ENCODE measurements at places on chromosomes 16 and 17.

GRCh38 chr17:80441133-80441578 is 26.2 kb downstream of the ENDOV start:
- DNase-seq, result peak; percentile 82

DNA sequence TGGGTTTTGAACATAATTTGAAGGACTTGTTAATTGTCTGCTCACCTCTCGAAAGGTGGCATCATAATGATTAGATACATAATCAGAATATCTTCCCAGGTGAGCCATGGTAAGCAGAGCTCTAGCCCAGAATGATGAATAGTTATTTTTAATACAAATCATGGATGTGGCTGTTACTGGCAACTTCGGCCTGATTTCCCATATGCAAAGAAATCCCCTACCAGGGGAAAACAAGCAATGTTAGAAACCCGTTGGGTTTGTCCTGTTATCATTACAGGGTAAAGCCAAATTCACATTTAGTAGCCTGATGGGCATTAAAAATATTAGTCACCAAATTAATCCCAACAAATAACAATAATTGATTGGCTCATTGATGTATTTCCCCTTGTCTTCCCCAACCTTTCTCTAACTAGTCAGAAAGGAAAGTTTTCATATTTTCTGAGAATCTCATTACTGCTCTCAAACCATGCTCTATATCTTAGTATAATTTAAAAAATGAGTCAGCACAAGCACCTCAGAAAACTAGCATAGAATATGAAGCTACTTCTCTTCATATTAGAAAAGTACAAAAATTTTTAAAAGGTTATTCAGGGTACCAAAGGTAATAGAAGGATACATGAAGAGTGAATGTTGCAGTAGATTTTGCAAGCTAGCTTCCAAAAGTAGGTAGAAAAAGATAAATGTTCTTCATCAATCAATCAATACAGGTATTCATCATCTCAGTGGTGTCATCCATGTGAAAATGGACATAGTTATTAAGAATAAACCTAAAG is 5.0 kb downstream of the STAT5B start:
- no peak for DNase-seq

- peak; percentile 81 for DNase-seq
These were observed 15.9 kb downstream of the GRB7 start for GRCh38 chr17:39753514-39754160.

DNA sequence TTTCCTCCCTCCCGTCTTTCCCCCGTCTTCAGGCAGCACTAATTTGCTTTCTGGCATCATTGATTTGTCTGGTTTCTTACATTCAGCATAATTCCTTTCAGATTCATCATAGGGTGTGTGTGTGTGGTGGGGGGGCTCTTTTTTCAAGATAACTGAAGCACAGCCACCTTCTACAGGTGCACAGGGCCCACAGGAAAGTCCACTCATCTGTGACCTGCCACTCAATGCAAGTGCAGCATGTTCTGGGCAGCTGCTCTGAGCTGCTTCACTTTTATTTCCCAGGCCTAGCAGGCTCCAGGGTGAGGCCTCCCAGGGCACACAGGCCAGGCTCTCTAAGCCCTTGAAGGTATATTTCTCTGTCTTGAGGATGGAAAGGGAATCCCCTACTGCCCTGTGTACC is 35.2 kb upstream of the MYH10 start:
- DNase-seq, result no peak

GRCh38 chr17:19708431-19709175 is 7.8 kb downstream of the SLC47A2 start:
- no peak for DNase-seq

DNA sequence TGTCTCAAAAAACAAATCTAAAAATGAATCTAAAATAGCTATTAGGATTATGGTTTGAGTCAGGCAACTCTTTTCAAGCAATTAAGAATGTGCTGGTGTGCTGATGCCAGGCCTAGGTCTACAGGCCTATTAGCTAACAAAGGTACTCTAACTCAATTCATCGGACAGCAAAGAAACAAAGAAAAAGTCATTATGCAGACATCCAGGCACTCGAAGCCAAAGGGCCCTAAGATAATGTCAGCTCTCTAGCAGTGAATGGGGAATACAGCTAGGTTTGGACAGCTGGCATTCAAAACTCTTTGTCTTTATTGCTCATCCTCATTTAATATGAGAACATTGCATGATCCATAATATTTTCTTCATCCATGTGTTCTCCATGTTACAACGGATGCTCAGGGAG is 108.5 kb downstream of the TMEM114 start:
- DNase-seq, result no peak

GRCh38 chr16:84115919-84116719 is 623 bp downstream of the MBTPS1 start:
- no peak for DNase-seq

- no peak for DNase-seq
These were observed 1.6 kb downstream of the MSRB1 start for GRCh38 chr16:1941162-1942046.

- no peak for DNase-seq
These were observed 7.1 kb upstream of the PIEZO1 start for GRCh38 chr16:88792078-88792550.

DNA sequence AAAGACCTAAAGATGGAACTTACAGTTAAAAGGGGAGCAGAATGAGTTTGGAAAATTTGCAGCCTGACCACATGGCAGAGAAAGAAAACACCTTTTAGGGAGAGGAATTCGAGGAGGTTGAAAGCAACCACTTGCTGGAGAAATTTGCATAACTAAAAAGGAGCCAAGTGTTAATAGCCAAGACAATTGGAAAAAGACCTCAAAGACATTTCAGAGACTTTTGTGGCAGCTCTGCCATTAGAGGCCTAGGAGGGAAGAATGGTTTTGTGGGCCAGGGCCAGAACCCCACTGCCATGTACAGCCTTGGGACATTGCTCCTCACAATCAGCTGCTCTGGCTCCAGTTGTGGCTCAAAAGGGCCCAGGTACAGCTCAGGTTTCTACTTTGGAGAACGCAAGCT is 338.5 kb downstream of the UTP18 start:
- no peak for DNase-seq

DNA sequence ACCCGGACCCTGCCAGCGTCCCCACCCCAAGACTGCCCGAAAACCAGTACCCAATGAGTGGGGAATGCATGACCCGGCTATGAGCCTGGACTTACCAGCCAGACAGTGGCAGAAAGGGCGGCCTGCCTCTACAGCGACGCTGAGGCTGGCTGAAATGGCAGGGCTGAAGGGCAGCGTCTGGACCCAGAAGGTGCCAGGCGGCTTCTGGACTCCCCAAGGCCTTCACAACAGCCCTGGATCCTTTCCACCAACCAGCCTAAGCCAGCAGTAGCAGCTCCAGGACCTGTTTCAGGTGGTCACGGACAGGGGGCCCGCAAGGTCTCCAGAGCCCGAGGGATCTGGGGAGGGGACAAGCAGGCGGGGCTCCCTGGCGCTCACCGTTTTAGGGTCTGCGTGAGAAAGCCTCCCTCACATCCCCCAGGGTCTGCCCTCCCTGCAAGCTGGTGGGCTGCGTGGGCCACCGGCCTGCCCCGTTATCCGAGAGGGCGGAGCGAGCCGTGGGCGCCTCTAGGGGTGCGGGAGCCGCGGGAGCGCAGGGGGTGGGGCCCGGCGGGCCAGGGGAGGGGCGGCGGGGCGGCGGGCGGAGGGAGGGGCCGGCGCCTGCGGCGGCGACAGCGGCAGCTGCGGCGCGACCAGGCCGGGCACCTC is at the start of gene RIPOR1:
Gene RIPOR1, plus strand, starts transcription at position 608 of the 648 bp plus-strand sequence. CDS start 9,618 bp downstream, outside the sequence.
- DNase-seq, result peak; percentile 80

DNA sequence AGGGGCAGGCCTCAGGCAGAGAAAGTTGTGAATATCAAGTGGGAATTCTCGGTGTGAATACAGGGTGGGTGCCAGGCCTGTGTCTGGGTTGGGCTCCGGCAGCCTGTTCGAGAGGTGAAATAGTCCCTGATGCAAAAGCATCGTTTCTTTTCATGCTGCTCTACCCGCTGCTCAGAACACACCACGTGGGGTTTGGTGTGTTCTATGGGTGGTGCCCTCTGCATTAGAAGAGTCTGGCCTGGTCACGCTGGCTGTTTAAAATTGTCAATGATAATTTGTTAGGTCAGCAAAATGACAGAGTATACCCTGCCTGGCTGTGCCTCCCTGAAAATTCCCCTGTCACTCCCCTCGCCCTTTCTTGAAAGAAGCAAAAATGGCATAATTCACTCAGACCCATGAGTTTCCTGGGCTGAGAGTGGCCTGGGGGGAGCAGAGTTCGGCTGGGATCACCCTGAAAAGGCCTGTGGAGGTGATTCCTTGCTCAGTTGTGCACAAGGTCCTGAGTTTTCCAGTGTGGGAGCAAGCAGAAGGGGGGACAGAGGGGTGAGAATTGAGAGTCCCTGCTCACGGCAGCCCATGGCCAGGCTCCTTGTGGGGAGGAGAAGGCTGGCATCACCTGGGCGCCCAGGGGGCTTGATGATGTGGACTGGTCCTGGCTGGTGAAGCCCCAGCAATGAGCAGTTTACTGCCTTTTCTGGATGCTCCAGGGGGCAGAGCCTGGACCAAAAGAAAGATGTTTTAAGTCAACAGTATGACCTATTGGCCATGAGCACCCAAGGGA is 3.2 kb downstream of the CACNG5 start:
- no peak for DNase-seq

DNA sequence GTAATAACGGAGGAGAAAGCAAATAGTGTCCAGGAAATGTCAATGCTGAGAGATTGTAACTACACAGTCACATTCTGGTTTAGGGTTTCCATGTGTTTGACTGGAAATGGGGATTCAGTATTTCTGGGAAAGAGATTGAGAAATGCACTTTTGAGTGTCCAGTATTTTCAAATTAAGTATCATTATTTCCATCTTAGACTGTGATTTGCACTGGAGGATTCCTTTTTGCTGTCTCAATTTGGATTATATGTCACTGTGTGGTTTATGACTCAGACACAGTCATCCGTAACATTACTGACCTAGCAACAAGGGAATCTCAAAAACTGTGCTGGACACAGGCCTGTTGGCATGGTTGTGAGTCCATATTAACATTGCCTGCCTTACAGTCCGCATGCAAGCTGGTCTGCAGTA is 681.4 kb downstream of the CDH11 start:
- no peak for DNase-seq

DNA sequence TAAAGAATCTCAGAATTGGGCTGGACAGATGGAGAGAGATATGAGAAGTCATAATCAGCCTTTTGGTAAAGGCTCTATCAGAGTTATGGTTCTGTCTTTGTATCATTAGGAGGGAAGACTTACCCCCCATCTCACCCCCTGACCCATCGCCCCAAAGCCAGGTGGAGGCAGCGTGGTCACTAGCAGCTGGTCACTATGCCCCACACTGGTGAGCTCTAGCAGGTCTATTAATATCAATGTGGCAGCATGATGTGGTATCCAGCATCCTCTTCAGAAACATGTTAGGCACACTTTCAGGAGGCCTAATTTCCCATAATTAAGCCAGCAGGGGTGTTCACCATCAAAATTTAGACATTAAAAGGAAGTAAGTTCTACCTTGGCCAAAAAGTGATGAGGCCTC is 183.8 kb upstream of the COX10 start:
- DNase-seq, result no peak

GRCh38 chr17:75524970-75525805 is at the start of gene LLGL2:
Gene LLGL2 (plus strand): TSS chr17:75525697. CDS start chr17:75543427, 17,730 bp downstream.
- DNase-seq, result peak; percentile 94

- DNase-seq, result no peak
These were observed 19.9 kb upstream of the SLC16A5 start for GRCh38 chr17:75067856-75068255.

Measured in GM10248 (cell line).